Stimulated activated CD8-positive, alpha-beta memory T cell treated with anti-CD3 and anti-CD28 coated beads, Interleukin-2, amount 100 ng/mL, for 1 hour (primary cell): ENCODE measurements at places on chromosomes 7 and 10.

GRCh38 chr10:111030042-111030750 lies 46.6 kb upstream of the ADRA2A start:
- no peak for DNase-seq

GRCh38 chr7:101169838-101170551 lies 4.6 kb upstream of the VGF start:
- peak; percentile 66 for DNase-seq

GRCh38 chr7:77698042-77698625 lies 1.9 kb downstream of the RSBN1L start:
- no peak for DNase-seq

GRCh38 chr7:18536486-18536885 lies 40.9 kb downstream of the HDAC9 start:
- no peak for DNase-seq

GRCh38 chr7:148262721-148263229 lies 327.8 kb upstream of the C7orf33 start:
- peak; percentile 40 for DNase-seq

DNA sequence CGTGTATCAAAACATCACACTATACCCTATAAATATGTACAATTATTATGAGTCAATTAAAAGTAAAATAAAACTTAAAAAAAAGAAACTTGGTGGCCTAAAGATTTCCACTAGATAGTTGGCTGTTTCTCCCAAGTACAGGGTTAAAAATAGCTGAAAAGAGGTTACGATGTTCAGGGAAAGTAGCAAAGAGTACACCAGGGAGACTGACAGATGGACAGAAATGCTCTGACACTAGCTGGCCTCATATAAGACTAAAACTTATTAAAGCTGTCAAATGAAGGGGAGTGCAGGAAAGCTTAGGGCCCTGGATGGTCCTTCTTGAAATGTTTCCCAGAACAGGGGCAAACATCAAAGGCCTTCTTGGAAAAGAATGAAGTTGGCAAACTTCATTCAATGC lies 51.3 kb downstream of the TCAF1 start:
- DNase-seq: no peak

DNA sequence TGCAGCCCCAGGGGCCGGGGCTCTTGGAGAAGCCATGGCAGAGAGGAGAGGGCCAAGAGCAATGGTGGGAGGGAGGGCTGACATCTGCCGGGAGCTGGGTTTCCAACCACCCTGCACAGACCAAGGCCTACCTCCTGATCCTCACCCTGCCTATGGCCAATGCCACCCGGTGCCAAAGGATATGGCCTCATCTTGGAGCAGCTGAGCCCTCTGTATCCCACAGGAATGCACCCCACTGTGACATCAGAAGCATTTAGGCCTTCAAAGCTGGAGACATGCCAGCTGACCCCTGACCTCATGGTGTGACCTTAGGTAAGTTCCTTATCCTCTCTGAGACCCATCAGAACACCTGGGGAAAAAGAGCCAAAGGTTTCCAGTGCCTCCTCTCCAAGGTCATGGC lies 113.6 kb upstream of the ZMIZ1 start:
- no peak for DNase-seq

DNA sequence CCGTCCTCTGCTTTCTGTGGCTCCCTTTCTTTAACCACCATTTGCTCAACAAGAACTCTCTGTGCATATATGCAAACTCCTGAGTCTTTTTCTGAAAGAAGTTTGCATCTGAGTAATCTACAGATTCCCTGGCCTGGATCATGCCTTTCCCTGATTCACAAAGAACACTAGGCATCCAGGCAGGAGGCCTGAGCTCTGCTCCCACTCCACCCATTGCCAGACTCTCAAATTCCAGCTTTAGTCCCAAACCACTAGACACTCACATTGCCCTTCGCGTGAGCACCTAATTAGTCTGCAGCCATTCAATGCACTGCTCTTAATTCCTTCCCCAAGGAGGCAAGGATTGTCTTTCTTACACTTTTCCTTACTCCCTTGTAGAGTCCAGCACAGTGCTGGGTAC lies 60.9 kb downstream of the ABCC2 start:
- DNase-seq: no peak

GRCh38 chr10:90447831-90448230 lies 410.0 kb downstream of the HTR7 start:
- no peak for DNase-seq

GRCh38 chr7:45897042-45897690 lies 8.9 kb downstream of the IGFBP1 start:
- DNase-seq: no peak

- no peak for DNase-seq
These were observed 9.2 kb downstream of the ZNF800 start for GRCh38 chr7:127383123-127383835.

DNA sequence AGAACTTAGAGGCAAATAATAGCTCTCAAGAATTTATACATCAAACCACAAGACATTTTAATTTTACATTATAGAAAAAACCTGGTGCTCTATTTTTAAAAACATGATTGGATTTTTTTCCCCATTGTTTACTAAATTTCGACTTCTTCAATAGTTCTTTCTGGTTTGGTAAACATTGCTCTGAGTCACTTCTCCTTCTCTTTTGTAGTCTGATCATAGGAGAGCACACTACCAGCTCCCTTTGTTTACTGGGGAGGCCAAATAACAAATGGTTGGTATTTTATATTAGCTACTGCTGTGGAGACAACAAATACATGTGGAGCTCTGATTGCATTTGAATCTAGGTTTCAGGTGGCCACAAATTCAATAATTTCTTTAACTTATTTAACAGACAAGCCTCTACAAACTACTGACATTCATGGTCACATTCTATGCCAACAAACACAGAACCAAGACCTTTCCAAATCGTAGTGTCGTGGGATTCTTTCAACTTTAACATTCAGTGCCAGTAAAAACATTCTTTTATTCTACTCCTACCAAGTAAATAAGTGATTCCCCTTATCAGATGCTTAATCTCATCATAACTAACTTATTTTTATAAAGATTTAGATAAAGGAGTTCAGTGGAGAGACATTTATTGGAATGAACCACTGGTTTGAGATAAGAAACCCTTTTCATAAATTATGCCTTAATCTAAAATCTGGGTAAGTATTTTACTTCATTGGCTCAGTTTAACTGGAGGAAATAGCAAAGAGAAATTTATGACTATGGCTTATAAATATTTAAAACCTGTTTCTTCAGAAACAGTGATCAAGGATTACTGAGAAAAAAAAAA lies 17.7 kb upstream of the FXYD4 start:
- no peak for DNase-seq

DNA sequence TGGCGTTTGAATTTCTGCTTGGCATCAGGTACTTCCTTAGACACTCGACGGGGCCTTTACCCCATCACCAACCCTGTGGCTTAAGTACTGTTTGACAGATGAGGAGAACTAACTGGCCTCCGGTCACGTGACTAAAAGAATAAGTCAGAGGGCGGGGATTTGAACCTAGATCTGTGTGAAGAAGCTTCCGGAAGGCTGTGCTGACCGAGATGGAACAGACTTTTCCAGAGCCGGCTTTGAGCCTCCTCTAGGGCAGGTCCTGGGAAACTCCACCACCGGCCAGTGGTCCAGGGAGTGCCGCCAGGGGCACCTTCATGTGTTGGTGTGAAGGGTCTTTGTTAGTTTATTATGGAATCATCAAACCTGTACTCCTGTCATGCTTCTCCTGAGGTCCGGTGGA lies 26.9 kb downstream of the CAMK1D start:
- no peak for DNase-seq

- DNase-seq: no peak
These were observed 392.5 kb downstream of the NRG3 start for GRCh38 chr10:82267465-82267864.

- DNase-seq: no peak
These were observed 14.5 kb downstream of the NOBOX start for GRCh38 chr7:144388950-144389349.

- DNase-seq: no peak
These were observed 99.4 kb downstream of the CCDC3 start for GRCh38 chr10:12902135-12902572.

DNA sequence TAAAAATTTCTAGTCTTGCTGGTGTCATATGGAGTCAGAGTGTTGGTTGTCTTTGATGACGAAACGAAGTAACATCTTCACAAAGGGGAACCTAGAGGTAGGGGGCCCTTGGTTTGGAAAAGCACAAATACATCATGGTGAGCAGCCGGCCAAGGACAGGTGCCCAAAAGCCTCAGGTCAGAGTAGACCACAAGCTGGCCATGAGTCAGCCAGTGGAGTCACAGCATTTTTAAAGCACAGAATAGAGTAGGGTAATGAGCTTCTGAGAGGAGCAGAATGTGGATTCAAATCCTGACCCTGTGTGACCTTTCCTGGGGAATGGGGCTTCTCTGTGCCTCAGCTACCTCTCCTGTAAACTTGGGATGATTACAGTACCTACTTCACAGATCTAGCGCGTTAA lies 5.3 kb downstream of the CAMK2B start:
- no peak for DNase-seq
